ENCODE measurements at places on chromosomes 12 and 14.

GRCh38 chr14:76371066-76371465 is 4.9 kb upstream of the ESRRB start:
- DNase-seq: no peak

GRCh38 chr12:111360325-111360930 is 8.5 kb downstream of the PHETA1 start:
- no peak for DNase-seq

GRCh38 chr12:70042675-70043074 is 200.6 kb upstream of the CNOT2 start:
- DNase-seq: no peak

GRCh38 chr14:102605029-102605428 is 12.6 kb downstream of the RCOR1 start:
- DNase-seq: no peak

GRCh38 chr12:19872621-19873540 is 433.6 kb downstream of the AEBP2 start:
- DNase-seq: no peak

GRCh38 chr14:29262979-29263378 is 496.4 kb downstream of the FOXG1 start:
- DNase-seq: no peak

DNA sequence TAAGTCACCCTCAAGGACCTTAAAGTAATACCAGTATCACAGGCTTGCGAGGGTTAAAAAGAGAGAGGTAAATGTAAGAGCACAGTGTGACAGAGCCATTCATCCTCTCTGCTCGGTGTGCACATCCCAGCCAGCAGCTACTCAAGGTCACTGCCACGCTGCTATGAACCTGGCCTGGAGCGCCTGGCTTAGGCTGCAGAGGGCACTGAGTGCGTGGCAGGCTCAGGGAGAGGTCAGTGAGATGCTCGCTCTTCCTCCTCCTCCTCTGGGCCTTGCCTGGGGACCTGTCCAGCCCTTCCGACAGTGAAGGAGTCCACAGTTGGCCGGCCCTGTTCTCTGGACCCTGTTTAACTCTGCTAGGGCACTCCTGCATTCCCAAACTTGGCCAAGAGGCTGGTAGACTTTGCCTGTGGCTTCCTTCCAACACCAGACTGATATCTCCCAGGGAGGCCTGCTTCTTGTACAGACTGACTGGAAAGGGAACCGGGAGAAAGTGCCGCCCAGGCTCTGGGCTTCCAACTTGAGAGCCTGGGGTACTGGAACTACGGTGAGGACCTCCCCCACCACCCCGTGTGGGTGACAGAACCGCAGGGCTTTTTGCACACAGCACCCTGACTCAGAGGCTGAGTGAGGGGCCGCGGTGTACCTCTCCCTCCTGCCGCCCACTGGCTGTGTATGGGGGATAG is 62.6 kb upstream of the CORO1C start:
- no peak for DNase-seq

- no peak for DNase-seq
Measured at GRCh38 chr12:116797885-116798284, 59.8 kb downstream of the RNFT2 start.

DNA sequence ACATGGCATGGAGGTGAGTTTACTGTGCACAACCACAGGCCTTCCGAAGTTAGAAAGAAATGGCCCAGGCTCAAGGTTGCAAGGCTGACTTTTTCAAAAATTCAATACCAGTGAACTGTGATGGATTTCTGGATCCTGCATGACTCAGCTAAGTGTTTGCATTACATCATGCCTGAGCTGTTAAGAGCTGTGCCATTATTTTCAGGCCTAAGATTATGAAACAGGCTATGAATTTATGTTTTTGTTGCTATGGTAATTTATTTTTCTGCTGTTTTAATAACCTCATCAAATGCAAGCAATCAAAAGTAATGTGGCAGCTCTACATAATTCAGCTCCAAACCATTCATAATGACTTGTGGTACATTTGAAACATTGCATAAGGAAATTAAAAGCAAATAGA is 457.7 kb upstream of the TMEM132C start:
- DNase-seq: no peak

DNA sequence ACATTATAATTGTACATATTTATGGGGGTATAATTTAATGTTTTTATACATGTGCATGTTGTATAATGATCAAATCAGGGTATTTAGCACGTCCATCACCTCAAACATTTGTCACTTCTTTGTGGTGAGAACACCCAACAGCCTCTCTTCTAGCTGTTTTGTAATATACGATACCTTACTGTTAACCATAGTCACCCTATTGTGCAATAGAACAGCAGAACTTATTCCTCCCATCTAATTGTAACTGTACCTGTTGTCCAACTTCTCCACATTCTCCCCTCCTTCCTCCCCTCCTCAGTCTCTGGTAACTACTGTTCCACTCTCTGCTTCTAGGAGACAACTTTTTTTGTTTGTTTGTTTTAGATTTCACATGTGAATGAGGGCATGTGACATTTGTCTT is 197.0 kb upstream of the PKP2 start:
- DNase-seq: no peak

- no peak for DNase-seq
Measured at GRCh38 chr12:113974006-113974405, 7.9 kb upstream of the RBM19 start.

DNA sequence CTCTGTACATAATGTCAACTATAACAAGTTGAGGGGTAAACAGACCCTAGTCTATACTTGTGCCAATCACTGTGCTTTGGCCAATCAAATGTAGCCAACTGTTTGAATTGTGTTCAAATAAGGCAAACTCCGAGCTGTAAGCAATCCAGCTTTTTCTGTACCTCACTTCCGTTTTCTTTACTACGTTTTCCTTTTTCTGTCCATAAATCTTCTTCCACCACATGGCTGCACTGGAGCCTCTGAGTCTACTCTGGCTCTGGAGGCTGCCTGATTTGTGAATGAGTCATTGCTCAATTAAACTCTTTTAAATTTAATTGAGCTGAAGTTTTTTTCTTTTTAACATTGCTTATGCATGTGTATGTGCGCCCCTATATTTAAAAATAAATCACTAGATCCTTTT is 29.7 kb downstream of the CLEC1A start:
- no peak for DNase-seq

DNA sequence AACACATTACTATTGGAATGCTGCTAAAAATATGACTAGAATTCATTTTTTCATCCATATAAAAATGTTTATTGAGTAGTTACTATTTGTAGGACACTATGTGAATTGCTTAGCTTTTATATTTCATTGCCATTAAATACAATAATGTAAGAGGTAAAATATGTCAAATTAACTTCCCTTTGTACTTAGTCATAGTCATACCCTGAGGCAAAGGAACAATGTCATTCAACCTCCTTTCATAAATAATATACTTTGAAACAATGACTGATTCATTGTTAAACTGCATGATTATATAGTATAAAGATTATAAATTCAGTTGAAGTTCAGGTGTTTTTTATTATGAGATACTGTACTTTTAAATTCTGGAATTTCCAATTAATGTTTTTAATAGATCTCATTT is 105.2 kb downstream of the GARIN6 start:
- no peak for DNase-seq

DNA sequence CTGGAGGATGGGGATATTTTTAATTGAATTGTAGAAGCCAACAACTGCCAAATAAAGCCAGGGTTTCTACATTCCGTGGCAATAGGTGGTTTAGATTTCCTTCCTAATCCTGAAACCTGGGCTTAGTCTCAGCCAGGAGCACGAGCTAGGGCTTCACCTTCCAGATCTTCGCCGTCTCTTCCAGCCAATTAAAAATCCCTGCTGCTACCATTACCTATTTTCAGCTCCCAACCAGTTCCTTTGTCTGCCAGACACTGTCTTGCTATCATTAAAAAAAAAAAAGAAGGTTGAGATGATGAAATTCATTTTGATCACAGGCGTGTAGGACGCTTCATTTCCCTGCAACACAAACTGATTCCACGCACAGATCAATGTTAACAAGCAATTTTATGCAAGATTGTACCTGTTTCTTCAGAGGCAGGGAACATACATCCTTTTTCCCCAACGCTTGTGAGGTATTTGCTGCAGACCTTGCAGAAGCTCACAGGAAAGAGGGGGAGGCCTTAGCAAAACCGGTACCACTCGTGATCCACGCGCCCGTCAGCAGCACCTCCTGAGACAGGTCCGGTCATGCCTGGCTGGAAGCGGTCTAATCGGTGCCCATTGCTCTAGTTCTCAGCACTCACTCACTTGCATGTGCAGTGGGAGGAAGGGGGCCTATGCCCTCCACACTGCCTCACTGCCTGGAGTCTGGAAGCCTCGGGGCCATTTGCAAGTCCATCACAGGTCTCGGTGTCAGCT is 65.1 kb downstream of the SLC6A12 start:
- no peak for DNase-seq

GRCh38 chr12:117513353-117513752 is 151.9 kb upstream of the NOS1 start:
- no peak for DNase-seq

- DNase-seq: no peak
Measured at GRCh38 chr12:56645201-56645716, 525 bp downstream of the ATP5F1B start.

- no peak for DNase-seq
Measured at GRCh38 chr12:31737345-31737744, 8.5 kb upstream of the AMN1 start.

DNA sequence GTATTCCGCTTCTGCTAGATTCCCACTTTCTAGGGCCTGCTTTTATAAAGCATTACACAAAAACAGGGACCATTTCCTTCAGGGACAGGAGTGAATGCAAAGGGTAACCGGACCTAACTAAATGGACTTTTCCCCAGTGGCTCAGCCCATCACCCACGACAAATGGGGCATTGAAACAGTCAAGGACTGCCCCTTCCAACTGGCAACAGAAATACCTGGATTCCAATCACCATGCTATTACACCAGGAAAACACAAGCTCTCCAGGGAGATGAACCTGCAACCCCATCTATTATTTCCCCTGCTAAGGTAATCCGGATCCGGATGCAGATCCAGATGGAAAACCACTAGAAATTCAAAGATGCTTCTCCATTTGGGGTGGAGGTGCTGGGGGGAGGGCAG is 1.0 kb downstream of the MPHOSPH9 start:
- DNase-seq: no peak
